DMS79 (cell line): ENCODE measurements at places on chromosomes 16 and 17.

- no peak for DNase-seq
Observed at GRCh38 chr17:65219124-65219523, 82.0 kb downstream of the RGS9 start.

DNA sequence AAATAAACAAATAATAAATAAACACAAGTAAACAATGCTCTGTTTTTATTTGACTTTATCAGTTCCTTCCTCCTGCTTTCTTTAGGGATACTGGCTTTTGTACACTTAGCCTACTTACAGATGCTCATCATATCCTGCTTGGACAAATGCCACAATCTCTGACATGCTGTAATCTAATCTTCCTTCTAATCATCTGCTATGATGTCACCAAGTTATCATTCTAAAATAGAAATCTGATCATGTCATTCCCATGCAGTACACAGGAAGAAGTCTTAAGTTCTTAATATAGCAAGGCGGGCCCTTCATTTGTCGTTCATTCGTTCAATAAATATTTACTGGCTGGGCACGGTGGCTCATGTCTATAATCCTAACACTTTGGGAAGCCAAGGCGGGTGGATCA, 9.1 kb upstream of the UBB start:
- DNase-seq: no peak

- peak; percentile 44 for DNase-seq
Observed at GRCh38 chr16:67917140-67917851, 14.4 kb downstream of the CTRL start.

DNA sequence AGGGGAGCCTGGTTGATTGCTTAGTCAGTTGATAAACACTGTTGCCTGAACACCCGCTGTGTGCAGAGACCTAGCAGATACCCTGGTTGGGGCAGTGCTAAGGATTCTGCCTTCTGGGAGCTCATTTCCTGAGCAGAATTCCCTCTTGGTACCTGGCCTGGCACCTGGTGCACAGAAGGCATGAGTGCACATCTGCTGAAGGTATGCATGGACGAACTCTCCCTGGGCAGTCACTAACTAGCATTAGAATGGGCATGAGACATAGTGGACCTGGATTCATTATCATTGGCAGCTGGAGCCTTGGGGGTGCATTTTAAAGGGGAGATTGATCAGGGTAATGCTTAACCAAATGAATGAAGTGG, 13.1 kb downstream of the ADCY7 start:
- DNase-seq: no peak

GRCh38 chr17:73819440-73820395, 175.5 kb upstream of the SDK2 start:
- DNase-seq: no peak

GRCh38 chr17:77465358-77466041, 324.7 kb downstream of the SEC14L1 start:
- no peak for DNase-seq

GRCh38 chr17:48505788-48506187, 25.0 kb downstream of the HOXB1 start:
- peak; percentile 78 for DNase-seq

DNA sequence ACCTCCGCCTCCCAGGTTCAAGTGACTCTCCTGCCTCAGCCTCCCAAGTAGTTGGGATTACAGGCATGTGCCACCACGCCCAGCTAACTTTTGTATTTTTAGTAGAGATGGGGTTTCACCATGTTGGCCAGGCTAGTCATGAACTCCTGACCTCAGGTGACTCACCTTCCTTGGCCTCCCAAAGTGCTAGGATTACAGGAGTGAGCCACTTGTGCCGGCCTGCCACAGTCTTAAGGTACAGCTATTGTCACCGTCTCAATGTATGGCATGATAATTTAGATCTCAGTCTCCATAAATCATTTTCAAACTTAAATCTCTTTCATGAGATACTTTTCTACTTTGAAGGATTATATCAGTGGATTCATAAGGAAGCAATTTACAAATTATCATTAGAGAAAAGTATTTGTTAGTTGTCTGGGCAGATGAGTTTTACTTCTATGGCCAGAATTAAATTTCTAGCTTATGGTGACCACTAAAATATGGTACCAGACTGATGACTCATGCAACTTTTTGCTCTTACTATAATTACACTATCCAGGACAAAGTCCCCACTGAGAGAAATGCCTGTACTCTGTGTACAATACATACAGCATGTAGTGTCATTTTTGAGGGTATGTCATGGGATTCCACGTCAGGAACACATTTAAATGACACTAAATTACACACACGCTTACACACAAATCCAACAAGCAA, 1230.3 kb upstream of the GOT2 start:
- DNase-seq: no peak

DNA sequence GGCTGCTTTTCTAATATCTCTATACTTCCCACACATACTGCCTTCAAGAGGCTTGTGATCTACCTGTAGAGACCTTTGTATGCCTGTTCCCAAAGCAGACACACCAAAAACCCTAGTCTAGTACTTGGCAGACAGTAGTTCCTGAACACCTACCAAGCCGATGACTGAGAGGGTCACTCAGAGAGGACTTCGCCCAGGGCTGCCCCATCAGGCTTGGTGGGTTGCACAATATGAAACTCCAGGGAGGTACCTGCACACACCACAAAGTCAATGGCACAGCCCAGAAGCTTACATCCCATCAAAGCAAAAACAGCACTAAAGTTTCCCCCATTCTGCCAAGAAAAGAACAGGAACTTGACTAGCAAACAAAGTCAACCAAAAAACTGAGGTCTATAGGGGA, 30.3 kb downstream of the ASPA start:
- DNase-seq: no peak

- no peak for DNase-seq
Observed at GRCh38 chr17:61279476-61280145, 120.0 kb upstream of the TBX2 start.
